B cell (primary cell): ENCODE measurements at places on chromosomes 12 and 14. TPM values are rescaled to one million over a fixed set of nuclear protein-coding genes. Genes with fewer than 3 reads are reported as not detected.
A peak's percentile ranks its signal among the peaks of the same experiment; 100 is the strongest.

ASCL1 gene
- total RNA-seq = not detected in 2 replicates

KCNH3 gene
- 0.19 and 0.54 TPM in 2 replicates for total RNA-seq

ETNK1 gene
- total RNA-seq = 91.8 and 106 TPM in 2 replicates

- no peak overlapping the region for H3K27ac ChIP-seq
- DNase-seq = no peak
- no peaks in the 10 kb centered on the region for H3K4me1 ChIP-seq
- no peak overlapping the region for H3K4me3 ChIP-seq
- H3K36me3 ChIP-seq = no peaks in the 10 kb centered on the region
Measured at GRCh38 chr14:36207500-36207899, 31.0 kb upstream of the PTCSC3 start.

DNA sequence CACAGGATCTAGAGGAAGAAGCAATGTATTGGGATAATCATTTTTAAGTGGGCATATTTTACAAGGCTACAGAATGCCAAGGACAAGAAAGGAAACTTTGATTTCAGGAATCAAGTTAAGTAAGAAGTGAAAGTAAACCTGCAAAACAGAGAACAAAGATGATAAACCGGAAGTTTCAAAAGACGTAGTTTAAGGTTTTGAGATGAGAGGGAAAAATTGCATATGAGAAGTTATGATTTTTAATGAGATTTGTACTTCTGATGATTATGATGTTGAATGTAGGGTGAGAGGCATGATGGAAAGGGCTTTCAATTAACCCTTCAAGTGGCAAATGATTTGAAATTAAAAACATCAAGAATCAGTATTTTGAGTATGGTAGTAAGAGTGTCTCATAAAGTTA lies 134.9 kb downstream of the CAPZA3 start:
- no peak for DNase-seq
- no peaks in the 10 kb centered on the region for H3K36me3 ChIP-seq
- no peaks in the 10 kb centered on the region for H3K4me1 ChIP-seq
- H3K27ac ChIP-seq = no peak overlapping the region

DNA sequence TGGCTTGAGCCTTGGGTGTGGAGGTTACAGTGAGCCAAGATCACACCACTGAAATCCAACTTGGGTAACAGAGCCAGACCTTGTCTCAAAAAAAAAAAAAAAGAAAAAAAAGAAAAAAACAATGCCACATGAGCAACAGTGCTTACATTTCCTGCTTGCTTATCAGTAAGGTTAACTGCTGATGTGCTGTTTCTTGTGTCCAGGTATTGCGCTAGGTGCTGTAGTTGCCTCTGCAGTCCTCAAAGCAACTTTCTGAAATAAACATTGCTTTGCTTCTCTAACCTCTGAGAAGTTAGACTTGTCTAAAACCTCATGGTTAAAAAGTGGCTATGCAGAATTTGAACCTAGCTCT lies 24.7 kb downstream of the RNF34 start:
- no peak overlapping the region for H3K4me3 ChIP-seq
- no peaks in the 10 kb centered on the region for H3K27me3 ChIP-seq
- no peak for DNase-seq
- peaks cover 12% of the 10 kb centered on the region for H3K4me1 ChIP-seq
- peak overlapping the region; percentile 49 for H3K27ac ChIP-seq

GRCh38 chr14:104433401-104434213 lies 146.0 kb upstream of the C14orf180 start:
- no peak for DNase-seq
- H3K4me1 ChIP-seq = no peaks in the 10 kb centered on the region
- H3K36me3 ChIP-seq = no peaks in the 10 kb centered on the region

GRCh38 chr12:17802657-17803641 lies 287.0 kb downstream of the RERGL start:
- no peaks in the 10 kb centered on the region for H3K4me1 ChIP-seq
- H3K27me3 ChIP-seq = no peaks in the 10 kb centered on the region
- H3K36me3 ChIP-seq = no peaks in the 10 kb centered on the region
- DNase-seq = no peak

DNA sequence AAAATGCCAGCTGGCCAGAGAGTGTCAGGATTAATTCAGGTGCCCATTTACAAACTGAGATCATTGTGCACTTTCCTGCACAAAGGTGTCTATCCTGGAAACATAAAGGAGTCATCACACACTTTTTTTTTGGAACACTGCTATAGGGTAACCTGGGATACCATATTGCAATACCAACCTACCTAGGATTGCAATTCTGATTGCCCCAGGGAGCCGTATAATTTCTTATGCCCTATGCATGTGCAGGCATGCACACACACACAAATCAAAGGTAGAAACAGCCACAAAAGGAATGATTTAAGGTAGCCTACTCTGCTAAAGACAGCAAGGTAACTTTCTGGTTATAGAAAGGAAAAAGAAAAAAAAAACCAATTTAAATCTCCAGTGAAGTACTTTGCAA lies 285.3 kb upstream of the KITLG start:
- no peaks in the 10 kb centered on the region for H3K27me3 ChIP-seq
- no peak for DNase-seq
- H3K4me1 ChIP-seq = no peaks in the 10 kb centered on the region
- H3K4me3 ChIP-seq = no peak overlapping the region
- H3K27ac ChIP-seq = no peak overlapping the region

GRCh38 chr12:52209321-52209720 lies 17.5 kb upstream of the KRT80 start:
- no peaks in the 10 kb centered on the region for H3K27me3 ChIP-seq
- no peak overlapping the region for H3K4me3 ChIP-seq
- no peak overlapping the region for H3K27ac ChIP-seq
- no peak for DNase-seq
- H3K4me1 ChIP-seq = no peaks in the 10 kb centered on the region

GRCh38 chr12:4135919-4136605 lies 137.5 kb upstream of the CCND2 start:
- H3K27ac ChIP-seq = peak overlapping the region; percentile 39
- H3K36me3 ChIP-seq = no peaks in the 10 kb centered on the region
- no peaks in the 10 kb centered on the region for H3K27me3 ChIP-seq
- DNase-seq = peak; percentile 82
- H3K4me3 ChIP-seq = no peak overlapping the region

SOAT2 gene
- total RNA-seq = not detected in 2 replicates
